ENCODE measurements at places on chromosomes 7 and 10.

- DNase-seq, result peak; percentile 60
Measured at GRCh38 chr10:21534604-21535493, 817 bp downstream of the MLLT10 start.

DNA sequence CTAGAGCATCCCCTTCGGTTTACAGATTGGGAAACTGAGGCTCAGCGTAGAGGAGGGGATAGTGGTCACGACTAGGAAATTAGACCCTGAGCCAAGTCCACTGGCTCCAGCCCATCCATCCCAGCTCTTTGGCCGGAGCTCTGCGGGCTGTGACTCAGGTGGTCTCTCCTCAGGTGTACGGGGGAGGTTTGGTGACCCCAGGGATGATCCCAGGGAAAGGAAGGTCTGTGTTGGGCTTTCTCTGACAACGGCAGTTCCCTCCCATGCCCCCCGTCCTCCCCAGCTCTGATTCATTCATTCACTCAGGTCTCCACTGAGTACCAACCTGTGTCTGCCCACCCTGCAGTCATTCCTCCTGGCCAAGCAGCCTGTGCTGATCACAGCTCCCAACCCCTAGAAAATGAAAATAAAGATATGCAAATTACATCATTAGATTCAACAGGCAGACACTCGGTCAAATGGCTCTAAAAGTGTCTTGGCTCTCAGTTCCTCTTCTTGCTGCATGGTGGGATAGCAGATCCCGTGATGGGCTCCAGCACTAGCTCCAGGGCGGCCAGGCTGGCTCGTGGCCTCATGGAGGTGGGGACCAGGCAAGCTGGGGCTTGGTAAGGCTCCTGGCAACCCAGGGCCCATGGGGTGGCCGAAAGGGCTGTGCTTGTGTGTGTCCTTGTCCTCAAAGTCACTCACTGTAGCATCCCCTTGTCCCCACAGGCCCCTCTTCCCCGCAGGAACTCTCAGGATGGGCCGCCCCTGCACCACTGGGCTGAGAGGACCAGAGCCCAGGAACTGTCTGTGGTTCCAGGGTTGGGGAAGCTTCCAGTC lies 37.8 kb downstream of the CLRN3 start:
- no peak for DNase-seq

DNA sequence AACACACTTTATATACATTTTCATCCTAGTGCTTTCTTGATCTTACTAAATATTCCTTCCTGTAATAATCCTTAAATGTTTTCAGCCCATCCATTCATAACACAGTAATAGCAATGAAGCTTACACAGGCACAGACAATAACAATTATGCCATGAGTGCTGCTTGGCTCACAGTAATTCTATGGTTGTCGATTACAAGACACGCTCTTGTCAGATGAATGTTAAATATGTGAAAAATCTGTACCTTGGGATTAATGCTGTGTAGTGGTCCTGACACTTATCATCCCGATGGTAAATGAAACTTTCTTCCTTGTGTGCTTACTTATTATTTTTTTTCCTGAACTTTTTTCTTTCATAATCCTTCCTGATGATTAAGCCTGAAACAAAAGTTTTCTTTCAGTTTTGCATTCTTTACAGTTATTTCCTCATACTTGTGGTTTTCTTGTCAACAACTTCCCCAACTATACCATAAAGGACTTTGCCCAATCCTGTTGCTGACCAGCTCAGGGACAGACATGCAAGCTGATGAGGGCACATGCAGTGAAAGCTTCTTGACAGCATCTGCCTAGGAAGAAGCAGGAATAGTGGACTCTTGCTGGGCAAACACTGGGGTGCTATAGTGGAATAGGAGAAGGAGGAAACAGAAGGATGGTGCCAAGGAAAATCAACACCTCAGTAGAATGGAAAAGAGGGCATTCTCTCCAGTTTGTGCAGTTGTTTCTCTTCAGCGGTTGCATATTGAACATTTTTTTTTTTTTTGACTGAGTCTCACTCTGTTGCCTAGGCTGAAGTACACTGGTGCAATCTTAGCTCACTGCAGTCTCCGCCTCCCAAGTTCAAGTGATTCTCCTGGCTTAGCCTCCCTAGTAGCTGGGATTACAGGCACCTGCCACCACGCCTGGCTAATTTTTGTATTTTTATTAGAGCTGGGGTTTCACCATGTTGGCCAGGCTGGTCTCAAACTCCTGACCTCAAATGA lies 6.7 kb upstream of the MGAM2 start:
- DNase-seq, result no peak

GRCh38 chr10:114095559-114096337 lies 52.1 kb downstream of the ADRB1 start:
- no peak for DNase-seq

GRCh38 chr7:31416381-31416870 lies 75.9 kb upstream of the NEUROD6 start:
- no peak for DNase-seq

DNA sequence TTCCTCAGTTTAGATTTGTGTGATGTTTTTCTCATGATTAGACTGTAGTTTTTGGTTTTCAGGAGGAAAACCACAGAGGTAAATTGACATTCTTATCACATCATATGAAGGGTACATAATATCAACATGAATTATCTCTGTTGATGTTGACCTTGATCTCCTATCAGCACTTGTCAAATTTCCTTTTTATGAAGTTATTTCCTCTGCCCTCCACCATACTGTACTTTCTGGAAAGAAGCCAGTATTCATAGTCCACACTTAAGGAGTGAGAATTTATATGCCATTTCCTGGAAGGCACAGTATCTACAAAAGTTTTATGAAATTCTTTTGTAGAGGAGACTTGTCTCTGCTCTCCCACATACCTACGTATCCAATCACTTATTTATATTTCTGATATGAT lies 807.2 kb upstream of the MBL2 start:
- no peak for DNase-seq

- DNase-seq, result no peak
Measured at GRCh38 chr10:91924212-91925021, 847 bp downstream of the BTAF1 start.

- peak; percentile 64 for DNase-seq
Measured at GRCh38 chr7:149624006-149624405, 126.4 kb upstream of the ZNF746 start.

GRCh38 chr10:42954766-42955492 lies 121.9 kb upstream of the RET start:
- DNase-seq, result no peak

DNA sequence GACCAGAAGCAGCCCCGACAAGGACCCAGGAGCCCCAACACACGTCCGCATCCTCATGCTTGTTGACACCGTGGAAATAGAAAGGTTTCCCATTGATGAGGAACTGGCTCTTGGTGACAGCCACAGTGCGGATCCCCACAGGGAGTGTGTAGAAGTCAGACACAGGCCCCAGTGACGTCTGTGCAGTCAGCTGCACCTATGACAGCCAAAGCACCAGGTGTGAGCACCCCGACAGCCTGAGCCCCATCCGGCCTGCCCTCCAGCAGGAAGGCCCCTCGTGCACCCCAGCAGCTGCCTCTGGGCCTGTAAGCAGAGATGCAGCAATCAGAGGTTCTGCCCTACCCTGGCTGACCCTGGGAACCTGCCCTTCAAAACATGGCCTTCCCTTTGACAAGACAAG lies 7.1 kb downstream of the GUSB start:
- DNase-seq, result no peak

DNA sequence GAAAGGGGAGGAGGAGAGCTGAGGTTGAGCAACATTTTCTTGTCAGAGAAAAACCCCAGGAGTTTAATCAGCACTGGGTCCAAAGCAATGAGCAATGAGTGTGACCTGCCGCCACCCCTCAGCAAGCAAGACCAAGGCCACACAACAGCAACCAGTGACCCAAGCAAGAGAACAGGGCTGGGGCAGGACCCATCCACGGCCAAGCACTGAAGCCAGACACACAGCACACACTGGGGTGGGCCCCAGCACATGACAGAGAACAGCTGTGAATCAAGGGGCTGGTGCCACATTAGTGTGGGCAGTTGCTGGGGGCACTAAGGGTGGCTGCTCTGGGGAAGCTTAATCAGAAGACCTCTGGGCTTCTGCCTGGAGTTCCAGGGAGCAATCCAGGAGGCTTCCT lies 16.2 kb downstream of the TMEM72 start:
- no peak for DNase-seq

DNA sequence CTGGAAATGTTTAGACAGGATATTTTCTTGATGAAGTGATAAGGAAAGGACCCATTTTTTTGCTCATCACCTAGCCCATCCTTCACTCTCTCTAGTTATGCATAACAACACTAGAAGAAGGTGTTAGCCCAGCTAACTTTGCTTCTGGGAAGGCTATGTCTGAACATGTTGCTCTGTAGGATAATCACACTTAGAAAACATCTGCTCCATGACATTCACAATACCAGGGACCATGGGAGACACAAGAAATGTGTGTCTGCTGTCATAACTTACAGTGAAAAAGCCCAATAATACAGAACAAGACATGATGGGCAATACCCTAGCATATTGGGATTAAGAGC lies 13.9 kb upstream of the ZNF282 start:
- DNase-seq, result no peak

- DNase-seq, result no peak
Measured at GRCh38 chr7:148173369-148173768, 417.2 kb upstream of the C7orf33 start.

DNA sequence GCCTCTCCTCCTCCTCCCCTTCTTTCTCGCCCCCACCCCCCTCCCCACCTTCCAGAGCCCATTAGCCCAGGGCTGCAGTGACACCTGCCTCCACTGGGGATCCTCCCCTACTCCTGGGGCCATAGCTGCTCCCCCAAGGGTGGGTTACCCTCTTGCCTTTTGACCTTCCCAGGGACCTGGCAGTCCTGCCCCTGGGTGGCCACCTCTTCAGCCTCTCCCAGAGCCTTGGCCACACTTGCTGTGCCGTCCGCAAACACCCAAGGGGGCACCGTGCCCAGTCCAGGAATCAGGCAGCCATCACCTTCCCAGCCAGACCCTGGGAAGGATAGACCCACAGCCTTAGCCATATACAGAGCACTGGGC lies 19.8 kb upstream of the CLDN4 start:
- DNase-seq, result no peak

GRCh38 chr7:112257073-112257472 lies 50.6 kb downstream of the ZNF277 start:
- DNase-seq, result no peak

Data from stimulated activated CD4-positive, alpha-beta T cell treated with anti-CD3 and anti-CD28 coated beads, Interleukin-15, amount 100 ng/mL, for 24 hours (primary cell).